Left cardiac atrium (tissue), 4 donors: ENCODE measurements at places on chromosomes 6 and 20. TPM values are rescaled to one million over a fixed set of nuclear protein-coding genes. Genes with fewer than 3 reads are reported as not detected.

Gene OR2B3
- not detected for total RNA-seq

DNA sequence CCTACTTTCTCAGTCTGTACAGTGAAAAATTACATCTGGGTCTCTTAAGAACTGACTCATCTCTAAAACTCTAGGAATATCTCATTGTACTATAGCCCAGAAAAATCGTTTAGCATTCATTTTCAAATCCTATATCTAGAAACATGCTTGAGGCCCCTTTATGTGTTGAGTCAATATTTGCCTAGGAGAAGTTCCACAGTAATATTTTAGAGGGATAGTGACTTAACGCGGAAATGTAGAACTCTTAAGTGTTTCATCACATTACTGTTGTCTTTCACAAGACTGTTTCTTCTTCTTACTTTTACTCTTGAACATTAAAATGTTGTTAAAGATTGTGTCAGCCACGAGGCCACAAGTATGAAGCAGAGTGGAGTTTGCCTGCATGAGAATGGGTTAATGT is 23.0 kb upstream of the MYLIP start:
- no peak for DNase-seq

Gene SLC32A1
- not detected for total RNA-seq

Gene DEF6
- 4.7 TPM for total RNA-seq

Gene CCN5
- 63.6 TPM for total RNA-seq

GRCh38 chr6:81787313-81788068 is 35.0 kb upstream of the TENT5A start:
- DNase-seq: no peak
